ENCODE measurements at places on chromosomes 11 and 22.

DNA sequence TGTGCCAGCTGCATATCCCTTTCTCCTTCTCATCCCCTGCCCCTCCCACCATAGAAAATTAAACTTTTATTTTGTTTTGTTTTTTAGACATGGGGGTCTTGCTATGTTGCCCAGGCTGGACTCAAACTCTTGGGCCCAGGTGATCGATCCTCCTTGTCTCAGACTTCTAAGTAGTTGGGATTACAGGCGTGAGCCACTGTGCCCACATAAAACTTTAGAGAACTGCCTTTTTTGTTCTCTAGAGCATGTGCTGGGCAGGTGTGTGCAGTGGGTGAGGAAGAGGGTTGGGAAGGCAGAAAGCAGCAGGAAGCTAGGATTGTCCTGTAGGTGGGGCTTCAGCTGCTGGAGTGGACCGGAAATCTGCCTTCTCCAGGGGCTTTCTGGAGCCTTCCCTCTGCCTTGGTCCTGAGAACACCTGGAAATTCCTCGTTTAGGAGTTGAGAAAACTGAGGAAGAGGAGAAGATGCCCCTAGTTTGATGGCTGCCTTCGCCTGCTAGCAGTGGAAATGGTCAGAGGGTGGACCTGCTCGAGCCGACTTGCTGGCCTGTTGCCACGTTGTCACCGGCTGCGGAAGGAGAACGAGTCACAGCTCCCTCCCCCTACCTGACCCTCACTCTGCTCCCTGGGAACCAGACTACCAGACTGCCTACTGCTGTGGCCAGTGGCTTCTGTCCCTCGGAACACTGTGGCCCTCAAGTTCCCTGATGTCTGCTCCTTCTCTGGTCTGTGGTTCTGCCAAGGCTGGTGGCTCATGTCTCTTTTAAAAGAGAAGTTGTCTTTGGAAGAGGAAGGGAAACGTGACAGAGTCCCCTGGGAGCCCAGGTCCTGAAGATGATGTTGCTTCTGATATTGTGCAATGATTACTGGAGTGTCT lies 4.0 kb downstream of the ST14 start:
- no peak for DNase-seq

- DNase-seq: no peak
These were observed at the start of gene CHCHD10 for GRCh38 chr22:23767673-23768548. Gene CHCHD10, minus strand, starts transcription at chr22:23767972. Its CDS starts 98 bp downstream, at chr22:23767874.

DNA sequence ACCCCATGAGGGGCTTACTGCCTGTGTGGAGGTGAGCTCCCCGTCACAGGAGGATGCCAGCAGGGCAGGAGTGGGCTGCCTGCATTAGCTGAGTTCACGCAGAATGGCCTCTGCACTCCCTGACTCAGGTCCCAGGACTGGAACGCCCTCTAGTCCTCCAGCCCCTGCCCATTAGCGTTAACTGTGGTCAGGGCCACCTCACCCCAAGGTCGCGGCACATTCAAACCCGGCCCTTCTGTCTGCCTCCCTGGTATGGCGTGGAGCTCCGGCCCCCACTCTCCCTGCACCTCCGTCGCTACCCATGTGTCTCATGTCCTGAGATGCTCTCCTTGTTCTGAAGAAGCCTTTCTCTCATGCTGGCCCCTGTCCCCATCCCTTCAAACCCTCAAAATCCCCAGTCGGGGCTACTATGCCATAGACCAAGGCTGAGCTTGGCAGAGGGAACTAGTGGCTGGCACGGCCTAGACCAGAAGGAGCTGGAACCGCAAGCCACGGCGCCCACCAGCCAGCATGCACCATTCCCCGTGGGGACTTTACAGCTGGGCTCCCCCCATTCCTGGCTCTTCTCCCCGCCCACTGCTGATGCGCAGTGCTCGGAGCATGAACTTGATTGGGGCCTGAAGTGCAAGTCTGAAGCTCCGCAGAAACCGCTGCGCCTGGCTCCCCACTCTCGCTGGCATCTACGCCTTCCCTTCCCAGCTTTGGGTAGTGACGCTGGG lies 79.5 kb upstream of the RTL6 start:
- DNase-seq: no peak

- no peak for DNase-seq
These were observed 42.0 kb downstream of the PACS1 start for GRCh38 chr11:66112041-66112491.

DNA sequence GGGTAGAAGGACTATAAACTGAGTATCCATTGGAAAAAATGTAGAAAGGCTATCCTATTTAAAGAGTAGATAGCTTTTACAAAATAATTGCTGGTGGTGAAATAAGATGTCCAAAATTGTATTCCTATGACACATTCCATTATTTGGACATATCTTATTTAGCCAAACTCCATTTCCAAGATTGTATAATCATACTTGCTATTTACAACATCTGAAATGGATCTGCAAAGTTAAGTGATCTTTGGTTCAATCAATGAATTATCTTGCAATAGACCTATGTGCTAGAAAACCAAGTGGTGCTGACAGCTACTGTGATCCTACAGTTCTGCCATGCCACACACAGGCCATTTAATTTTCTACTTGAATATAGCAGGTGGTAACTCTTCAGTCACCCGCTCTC lies 11.0 kb upstream of the BLID start:
- no peak for DNase-seq

DNA sequence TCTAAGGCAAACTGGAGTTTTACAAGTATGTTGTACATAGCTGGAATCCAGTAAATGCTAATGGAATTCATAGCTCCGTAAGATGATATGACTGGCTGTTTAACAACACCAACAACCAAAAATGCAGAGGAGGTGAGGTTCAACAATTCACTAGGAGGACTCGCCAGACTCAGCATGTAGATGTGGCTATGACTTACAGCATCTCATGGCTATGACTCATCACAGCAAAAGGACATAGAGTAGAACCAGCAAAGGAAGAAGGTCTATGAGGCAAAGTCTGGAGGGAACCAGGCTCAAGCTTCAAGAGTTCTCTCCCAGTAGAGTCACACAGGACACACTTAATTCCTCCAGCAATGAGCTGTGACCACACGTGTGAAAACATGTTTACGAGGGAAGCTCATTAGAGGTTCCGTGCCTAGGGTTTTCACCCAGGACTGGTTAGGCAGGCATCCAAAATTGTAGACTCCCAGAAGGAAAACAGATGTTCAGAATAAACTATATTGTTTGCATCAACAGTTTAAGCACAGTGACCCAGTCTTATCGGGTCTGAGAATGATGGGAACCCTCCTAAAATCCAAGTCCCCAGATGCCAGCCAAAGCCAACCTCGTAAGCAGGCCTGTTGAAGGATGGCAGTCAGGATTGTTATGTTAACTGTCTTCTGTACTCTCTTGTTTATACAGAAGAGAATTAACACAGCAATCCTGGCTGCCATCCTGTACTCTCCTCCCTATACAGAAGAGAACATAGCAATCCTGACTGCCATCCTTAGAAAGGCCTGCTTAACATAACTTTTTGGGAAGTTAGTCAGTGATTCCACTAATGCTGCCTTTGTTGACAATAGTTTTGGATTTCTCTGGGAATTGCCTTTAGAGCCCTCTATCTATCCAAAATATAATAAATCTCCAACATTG lies 116.6 kb downstream of the LARGE1 start:
- no peak for DNase-seq

GRCh38 chr11:2249189-2249916 lies 21.0 kb downstream of the ASCL2 start:
- DNase-seq: no peak

DNA sequence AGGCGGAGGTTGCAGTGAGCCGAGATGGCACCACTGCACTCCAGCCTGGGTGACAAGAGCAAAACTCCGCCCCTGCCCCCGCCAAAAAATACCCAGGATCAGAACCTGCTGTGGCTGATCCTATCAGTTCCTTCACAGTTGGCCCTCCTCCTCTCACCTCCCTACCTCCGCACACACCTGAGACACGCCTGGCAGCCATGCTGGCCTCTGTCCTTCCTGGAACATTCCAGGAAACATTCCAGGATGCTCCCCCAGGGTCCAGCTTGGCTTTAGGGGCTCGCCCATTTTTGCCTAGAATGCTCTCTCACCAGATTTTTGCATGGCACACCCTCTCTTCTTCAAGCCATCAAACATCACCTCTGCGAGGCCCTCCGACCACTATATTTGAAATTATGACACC lies 2.1 kb downstream of the RAPSN start:
- DNase-seq: no peak

DNA sequence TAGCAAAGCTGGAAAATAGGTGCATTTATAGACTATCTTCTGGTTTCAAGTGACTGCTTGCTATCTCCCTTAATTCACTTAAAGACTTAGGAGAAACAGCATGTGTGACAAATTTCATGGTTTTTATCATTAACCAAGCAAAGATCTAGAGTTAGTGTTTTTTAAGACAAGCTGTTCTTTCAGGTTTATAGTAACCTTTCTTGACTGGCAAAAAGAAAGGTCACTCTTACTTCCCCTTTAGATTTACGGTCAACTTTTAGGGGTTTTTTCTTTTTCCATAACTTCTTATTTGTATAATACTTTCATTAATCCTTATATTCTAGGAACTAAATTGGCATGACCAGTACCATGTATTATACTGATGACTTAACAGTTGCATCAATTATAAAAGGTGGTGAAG lies 46.6 kb downstream of the KDM2A start:
- no peak for DNase-seq

DNA sequence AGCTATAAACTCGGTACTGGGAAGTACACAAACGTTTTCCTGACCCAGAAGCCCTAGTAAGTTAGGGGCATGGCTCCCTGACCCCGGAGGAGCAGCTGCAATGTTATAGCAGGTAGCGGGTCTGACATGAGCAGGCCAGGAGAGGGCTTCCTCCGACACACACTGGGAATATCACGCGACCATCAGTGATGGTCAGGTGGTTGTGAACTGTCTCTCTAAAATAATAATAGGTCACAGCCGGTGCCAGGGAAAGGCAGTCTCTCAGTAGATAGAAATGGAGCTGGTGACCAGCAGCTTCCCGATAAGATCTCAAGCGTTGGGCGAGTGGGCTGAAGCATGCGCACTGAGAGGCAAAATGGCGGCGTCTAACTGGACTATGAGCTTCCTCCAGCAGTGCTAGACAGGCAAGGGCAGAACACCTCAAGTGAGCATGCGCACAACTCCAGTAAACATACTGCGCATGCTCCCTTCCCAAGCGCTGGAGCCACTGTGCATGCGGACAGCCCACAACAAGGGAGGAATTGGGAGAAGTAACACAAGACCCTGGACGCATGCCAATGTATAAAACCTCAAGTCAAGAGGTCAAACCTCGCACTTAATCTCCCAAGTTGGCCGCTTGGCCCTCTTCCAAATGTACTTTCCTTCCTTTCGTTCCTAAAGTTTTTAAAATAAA lies 22.3 kb upstream of the TESMIN start:
- DNase-seq: no peak

GRCh38 chr11:35619855-35620640 lies 1.8 kb downstream of the FJX1 start:
- DNase-seq: no peak

- no peak for DNase-seq
These were observed 366.4 kb downstream of the CASP12 start for GRCh38 chr11:104531894-104532293.

GRCh38 chr11:14551380-14551779 lies 31.2 kb upstream of the PSMA1 start:
- no peak for DNase-seq

DNA sequence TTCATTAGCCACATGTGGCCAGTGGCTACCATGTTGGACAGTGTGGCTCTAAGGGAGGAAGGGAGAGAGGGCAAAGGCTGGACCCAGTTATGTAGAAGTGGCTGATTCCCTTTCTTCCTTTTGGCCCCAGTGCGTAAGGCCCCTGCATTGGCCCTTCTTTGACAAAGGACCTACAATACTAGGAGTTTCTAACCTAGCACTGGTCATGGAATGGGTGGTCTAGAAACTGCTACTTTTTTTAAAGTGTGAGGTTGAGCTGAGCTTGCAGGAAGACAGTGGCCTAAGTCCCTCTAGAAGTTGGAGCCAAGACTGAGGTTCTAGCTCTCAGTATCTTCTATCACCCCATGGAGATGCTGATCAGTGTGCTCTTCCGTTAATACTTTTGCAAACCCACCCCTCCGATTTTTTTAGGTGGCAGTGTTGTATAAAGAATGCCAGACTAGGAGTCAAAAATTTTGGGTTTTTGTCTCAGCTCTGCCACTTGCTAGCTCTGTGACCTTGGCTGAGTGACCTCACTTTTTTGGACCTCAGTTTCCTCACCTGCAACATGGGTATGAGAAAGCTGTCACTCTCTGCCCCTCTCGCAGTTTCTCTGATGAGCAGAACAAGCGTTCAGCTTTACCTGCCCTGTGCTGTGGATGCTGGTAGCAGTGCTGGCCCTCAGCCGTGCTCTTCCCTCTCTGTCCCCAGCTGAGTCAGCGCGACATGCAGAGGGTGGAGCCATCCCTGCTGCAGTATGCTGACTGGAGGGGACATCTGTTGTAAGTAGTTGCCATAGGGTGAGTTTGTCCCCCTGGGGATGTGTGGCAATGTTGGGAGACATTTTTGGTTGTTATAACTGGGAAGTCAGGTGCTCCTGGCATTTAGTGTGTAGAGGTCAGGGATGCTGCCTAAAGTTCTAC lies 6.9 kb downstream of the ACCS start:
- no peak for DNase-seq

DNA sequence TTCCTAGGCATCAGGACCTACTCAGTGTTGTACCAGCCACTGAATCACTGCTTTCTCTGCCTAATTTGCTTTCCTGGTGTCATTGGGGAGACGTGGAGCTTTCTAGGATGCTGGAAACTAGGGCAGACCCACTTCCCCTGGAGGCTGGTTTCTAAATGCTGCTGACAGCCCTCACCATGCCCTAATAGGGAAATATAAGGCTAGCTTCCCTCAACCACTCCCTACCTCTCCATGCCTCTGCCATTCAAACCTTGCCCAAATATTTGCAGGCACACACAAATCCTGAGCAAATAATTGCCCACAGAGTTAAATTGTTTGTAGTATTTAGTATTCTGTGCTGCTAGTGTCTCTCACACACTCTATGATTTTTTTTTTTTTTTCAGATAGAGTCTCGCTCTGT lies 310.2 kb downstream of the DDX10 start:
- DNase-seq: no peak

DNA sequence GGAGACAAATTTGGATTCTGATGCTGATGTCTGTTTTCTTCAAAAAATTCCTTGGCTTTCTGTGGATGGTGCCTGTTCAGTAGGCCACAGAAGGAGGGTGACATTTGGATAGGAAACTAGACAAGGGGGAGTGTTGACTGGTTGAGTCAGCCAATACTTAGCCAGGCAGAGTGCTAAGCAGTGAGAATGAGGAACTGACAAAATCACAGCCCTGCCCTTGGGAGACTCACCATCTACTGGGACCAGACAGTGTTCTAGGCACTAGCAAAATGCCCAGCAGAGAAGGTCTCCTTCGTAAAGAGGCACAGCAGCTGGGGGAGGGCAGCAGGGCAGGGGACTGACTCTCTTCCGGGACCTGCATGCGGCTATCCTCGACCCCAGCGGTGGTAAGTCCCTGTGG lies 190.2 kb downstream of the DSCAML1 start:
- no peak for DNase-seq

- no peak for DNase-seq
These were observed at the start of gene TENM4 for GRCh38 chr11:79440571-79441460. Gene TENM4, minus strand, starts transcription at chr11:79441030. Its CDS starts 371,086 bp downstream, at chr11:79069944.

DNA sequence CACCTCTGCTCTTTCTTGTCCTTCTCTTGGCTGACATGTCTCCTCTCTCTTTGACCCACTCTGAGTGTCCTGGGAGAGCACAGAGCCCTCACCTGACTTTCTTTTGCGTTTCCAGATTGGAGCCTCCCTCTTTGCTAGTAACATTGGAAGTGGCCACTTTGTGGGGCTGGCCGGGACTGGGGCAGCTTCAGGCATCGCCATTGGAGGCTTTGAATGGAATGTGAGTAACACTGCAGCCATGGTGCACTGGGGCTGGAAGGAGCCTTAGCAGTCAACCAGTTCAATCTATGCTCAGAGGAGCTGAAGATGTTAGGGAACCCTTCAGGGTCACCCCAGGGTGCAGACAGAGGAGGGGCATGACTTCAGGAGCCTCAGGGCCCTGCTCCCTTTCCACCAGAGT lies 23.8 kb downstream of the SLC5A1 start:
- no peak for DNase-seq

Measured in HS-5 (cell line).